ENCODE measurements at places on chromosomes 2 and 18.

DNA sequence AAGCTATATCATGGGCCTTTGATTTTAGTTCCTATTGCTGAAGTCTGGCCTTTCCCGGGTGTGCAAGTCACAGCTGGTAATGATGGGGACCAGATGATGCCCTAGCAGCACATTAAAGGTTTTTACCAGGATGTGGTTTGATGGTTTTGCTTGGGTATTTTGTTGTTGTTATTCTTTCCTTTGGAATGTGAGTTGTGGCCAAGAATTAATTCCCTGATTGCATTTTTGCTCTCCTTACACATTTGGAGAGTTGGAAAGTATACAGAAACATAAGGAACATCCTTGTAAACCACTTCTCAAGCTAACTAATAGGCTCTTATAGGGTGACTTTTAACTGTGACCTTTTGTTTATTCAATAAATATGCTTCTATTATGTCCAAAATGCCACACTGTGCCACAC is 154.1 kb upstream of the MMADHC start:
- DNase-seq: no peak

DNA sequence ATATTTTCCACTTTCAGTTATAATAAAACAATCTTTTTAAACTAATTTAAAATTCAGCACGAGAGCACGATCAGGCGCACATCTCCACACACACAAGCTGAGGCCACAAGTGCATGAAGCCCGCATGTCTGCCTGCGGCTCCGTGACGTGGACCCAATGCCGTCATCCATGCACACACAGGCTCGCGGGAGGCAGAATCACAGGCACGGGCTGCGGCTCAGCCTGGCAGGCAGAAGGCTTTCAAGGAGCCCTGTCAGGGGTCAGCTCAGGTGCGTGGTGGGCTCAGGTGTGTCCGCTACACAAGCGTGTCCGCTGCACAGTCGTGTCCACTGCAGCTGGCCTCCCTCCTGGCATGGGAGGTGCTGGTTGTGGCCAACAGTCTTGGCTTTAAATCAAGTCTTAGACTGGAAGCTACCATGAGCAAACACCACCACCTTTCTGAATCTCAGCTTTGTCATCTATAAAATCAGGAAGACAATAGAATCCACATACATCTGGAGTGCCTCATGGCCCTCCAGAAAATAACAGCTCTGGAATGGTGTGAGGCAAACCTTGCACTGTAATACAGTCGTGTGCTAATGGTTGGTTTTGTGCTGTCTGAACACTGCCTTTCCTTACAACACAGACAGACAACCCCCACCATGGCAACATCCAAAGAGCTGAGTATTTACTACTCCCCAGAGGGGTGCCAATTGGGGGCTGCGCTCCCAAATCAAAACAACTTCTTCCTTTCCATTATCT is 210.1 kb downstream of the NDUFA10 start:
- DNase-seq: peak; percentile 73

DNA sequence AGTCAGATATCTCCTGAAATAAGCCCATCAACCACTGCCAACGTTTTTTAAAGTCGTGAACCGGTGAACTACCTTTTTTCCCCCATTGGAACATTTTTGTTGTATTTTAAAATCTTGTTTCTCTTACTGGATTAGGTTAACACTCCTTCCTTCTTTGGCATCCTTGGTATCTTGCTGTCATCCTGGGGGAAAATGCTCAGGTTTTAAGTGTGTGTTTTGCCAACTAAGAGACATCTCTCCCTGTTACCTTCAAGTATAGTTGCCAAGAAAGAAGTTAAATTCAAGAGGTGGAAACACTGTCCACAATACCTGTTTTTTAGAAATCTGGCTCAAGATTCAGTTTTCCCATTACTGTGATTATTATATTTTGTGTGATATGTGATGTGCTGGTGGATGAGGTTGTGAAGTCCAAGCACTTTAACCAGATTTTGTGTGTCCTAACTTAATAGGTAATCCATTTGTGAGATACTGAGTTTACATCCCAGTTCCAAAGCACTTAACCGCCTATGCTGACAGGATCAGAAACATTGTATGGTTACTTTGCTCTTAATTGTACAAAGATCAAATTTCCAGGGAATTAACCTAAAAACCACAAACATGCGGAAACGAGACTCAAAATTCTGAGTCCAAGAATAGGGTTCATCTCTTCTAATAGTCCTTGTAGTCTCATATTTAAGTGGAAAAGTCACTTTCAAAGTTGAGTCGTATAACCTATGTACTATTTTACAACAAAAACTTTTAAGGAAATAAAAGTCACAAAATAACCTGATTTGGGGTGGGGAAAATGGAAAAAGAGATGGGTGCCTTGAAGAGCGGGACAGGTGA is 1.3 kb upstream of the SP3 start:
- no peak for DNase-seq

DNA sequence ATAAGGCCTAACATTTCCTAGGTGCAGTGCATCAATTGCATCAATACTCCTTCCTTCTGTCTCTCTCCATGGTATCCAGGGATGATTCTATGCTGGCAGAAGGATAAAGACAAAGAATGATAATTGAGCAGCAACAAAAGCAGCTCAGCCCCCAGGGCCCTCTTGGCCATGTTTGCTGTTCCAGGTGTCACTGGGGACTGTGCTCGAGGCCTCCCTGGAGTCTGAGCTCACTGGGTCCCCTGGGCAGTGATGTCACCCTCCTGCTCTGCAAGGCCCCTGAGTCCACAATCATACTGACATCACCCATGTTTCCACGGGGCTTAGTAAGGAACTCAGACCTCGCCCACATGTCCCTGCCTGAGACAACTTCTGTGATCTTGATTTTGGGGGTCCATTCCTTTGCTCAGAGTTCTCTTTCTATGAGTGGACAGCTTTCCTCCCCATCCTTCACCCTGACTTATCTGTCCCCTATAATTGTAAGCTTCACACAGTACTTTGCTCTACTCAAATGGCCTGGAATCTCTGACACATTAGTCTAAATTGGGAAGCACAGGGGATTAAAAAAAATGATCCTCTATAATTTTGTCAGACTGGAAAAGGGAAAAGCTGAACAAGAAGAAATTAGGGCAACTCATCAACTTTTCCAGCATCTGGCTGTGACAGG is 15.8 kb upstream of the EXOC6B start:
- no peak for DNase-seq

DNA sequence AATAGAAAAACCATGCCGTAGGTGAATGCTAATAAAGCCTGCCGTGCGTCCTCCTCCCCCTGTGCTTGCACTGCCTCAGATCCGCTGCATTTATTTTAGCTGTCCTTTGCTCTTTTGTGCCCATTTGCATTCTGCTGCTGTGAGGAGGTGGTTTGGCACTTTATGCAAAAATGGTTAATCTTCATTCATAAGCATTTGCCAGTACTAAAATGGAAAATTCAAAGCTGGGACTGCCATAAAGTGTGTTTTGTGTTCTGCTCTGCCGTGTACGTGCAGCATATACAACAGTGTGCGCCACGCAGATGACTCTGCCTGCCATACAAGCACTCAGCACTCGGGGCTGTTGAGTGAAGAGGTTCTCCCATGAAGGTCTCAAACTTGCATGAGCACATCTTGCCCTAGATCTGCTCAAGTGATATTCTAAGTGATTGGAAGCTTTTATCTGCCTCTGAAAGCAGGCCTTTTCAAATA is 73.6 kb downstream of the SPATS2L start:
- DNase-seq: no peak

GRCh38 chr18:39019989-39020388 is 1454.4 kb upstream of the CELF4 start:
- DNase-seq: no peak

DNA sequence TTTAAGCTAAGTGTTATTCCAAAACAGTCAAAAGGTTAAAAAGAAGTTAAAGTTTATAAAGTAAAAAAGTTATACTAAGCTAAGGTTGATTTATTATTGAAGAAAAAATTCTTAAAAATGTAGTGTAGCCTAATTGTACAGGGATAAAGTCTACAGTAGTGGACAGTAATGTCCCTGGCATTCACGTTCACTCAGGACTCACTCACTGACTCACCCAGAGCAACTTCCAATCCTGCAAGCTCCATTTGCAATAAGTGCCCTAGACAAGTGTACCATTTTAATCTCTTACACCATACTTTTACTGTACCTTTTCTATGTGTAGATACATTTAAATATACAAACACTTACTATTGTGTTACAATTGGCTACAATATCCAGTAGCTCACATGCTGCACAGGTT is 86.1 kb downstream of the CACNB4 start:
- DNase-seq: no peak

DNA sequence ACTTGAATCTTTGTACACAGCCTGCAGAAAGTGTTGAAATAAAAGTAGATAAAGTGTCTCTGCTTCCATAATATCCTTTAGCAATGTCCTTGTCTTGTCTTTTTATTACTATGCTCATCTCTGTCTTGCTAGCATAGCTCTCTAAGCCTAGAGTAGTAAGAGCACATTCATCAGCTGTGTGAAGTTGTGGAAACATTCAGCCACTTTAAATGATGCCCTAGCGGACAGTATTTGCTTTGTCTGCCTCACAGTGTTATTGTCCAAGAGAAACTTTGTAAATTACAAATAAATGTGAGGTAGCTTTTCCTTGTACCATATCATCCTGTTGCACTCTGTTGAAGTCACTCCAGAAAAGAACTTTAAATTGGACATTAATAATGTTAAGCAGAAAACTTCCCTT is 60.3 kb upstream of the TTC21B start:
- no peak for DNase-seq
